Activated T-helper 1 cell treated with anti-CD3 and anti-CD28 coated beads, Interleukin-2, amount 50 U/mL, for 16 hours (primary cell): ENCODE measurements at places on chromosomes 2 and 18.

DNA sequence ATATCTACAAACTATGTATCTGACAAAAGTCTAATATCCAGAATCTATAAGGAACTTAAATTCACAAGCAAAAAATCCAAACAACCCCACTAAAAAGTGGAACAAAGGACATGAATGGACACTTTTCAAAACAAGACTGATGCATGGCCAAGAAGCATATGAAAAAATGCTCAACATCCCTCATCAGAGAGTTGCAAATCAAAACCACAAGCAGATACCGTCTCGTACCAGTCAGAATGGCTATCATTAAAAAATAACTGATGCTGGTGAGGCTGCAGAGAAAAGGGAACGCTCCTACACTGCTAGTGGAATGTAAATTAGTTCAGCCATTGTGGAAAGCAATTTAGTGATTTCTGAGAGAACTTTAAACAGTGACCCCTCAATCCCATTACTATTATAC is 56.5 kb downstream of the CCBE1 start:
- no peak for DNase-seq

GRCh38 chr18:50870138-50870845 is 8.6 kb upstream of the ME2 start:
- DNase-seq, result no peak

GRCh38 chr2:233056961-233057605 is 3.1 kb upstream of the INPP5D start:
- DNase-seq, result no peak

GRCh38 chr2:10454505-10454904 is 6.4 kb upstream of the ODC1 start:
- no peak for DNase-seq

- DNase-seq, result no peak
These were observed 31.1 kb downstream of the MYO7B start for GRCh38 chr2:127566576-127566975.
